ENCODE measurements at places on chromosomes 5 and 9.
A peak's percentile ranks its signal among the peaks of the same experiment; 100 is the strongest.

- peak; percentile 92 for DNase-seq
Measured at GRCh38 chr9:89844535-89844934, 239.7 kb downstream of the GADD45G start.

DNA sequence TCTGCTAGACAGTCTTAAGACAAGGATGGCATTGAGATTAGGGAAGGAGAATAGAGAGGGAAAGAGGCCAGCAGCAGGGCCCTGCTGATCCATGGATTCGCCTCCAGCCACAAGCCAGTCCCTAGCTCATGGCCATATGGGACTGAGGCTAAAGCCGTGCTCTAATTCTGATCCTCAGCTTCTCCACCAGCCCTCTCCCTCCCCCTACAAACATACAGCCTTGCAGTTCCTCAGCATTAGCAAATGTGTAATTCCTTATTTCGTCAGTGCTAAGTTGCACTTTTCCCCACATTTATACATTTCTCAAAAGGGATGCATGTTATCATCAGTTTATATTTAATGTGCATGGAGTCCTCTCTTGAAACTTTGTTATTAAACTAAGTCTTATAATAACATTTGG lies 34.8 kb downstream of the ZNF462 start:
- no peak for DNase-seq

GRCh38 chr5:87169300-87169991 lies 98.2 kb upstream of the RASA1 start:
- DNase-seq = peak; percentile 21

DNA sequence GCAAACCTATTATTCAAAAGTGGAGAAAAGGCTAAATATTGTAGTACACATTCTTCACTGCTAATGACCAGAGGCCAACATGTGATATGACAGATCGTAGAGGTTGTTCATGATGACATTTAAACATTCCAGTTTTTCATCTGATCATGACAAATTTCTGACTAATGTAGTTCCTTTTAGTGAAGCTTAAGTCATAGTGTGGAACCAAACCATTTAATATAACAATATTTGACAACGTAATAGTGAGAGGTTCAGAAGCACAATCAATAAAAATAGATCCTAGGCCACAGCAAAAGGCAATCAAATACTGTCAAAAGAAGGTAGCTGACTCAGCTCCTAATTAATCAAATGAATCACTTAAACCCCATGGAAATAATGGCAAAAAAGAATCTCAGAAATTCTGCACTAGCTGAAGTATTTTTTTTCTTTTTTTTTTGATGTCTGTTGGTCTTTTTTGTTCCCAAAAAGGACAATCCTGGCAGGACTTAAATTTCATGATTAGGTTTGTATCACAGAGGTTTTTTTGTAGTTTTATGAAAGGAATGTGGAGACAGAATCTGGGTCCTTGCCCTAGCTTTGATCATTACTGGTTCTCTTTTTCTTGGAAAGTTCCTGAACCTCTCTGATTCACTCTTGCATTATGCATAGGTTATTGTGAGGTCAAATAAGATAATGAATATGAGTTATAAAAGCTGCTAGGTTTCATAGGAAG lies 795.0 kb downstream of the DTWD2 start:
- DNase-seq = no peak

GRCh38 chr5:86074297-86074696 lies 543.4 kb upstream of the COX7C start:
- no peak for DNase-seq

DNA sequence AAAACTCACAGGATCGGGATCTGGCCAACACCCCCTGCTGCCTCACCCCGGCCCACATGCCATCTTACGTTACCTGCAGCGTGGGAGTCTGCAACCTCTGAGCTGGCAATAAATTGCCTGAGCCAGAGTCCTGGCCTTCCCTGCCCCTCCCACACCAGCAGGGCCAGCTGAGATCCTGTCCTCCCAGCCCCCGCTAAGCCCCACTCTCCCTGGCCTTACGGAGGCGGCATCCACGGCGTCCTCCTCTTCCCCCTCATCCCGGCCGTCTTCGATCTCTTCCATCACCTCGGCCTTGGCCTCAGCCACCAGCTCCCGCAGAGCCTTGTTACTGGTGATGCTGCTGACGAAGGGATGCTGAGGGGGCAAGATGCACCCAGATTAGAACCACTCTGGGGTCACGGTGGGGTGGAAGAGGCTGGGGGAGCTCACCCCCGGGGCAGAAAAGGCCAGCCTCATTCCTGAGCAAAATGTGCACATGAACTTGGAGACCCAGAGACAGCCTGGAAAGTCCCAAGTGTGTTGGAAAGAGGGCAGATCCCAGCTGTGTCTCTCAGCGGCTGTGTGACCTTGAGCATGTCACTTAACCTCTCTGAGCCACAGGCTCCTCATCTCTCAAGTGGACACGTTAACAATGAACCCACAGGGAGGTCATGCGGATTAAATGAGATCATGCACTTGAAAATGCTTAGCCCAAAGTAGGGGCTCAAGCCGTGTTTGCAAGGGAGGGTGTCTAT lies 89.9 kb upstream of the FBXW11 start:
- no peak for DNase-seq

DNA sequence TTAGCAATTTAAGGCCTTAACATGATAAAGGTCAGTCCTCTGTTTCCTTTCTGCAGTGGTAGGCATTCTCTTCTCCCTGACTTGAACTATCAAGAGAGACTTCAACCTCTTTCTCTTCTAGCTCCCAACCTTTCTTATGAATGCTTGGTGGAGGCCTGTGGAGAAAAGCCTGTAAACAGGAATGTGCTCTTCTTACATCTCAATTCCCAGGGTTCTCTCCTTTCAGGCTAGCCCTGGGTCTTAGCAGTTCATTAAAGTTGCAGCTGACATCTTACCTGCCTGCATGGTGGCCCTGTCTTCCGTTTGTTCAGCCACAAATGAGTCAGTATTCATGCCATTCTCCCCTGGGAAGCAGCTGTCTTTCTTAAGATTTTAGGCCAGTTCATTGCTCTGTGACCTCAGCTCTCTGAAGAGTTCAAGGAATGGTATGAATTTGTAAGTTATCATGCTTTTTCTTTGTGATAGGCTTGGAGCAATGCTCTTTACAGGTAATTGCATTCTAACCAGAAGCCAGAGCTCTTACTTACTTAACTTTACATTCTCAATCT lies 77.8 kb downstream of the ADCY2 start:
- DNase-seq = no peak

- no peak for DNase-seq
Measured at GRCh38 chr5:172008111-172008455, 1.6 kb upstream of the FBXW11 start.

DNA sequence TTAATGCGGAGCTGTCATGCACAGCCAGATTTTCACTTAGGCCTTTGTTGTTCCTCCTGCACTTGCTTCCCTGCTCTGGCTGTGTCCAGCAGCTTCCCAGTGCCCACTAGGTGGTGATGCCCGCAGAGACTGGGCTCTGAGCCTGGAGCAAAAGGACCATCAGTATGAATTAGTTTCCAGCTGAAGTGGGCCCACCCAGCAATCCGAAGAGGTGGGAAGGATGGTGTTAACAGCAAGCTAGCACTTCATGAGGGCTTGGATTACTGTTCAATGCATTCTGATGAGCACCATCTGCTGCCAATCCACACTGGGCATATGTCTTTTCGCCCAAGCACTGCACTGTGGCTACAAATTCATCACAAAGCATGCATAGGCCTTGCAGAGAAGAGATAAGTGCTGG lies 459.1 kb downstream of the SPOCK1 start:
- no peak for DNase-seq

- DNase-seq = no peak
Measured at GRCh38 chr5:62621280-62621679, 42.7 kb downstream of the LRRC70 start.

GRCh38 chr5:59126016-59126707 lies 543.3 kb downstream of the RAB3C start:
- DNase-seq = no peak

GRCh38 chr9:133789778-133790177 lies 51.6 kb upstream of the SARDH start:
- DNase-seq = no peak

DNA sequence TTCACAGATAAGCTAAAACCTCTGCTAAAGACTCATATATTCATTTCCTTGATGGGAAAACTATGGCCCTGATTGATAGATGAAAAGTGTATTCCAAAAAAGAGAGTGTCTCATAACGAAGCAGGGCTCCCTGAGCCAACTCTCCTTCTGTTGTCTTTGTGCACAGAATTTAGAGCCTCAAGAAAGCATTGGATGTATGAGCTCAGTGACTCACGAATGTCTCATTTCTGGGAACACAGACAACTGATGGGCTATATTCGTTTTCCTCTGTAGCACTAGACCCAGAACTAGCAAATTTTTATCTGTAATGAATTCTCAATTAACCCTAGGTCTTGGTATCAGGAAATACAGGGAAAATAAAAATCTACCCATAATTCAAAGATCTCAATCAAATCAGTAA lies 88.4 kb downstream of the LMNB1 start:
- DNase-seq = no peak

DNA sequence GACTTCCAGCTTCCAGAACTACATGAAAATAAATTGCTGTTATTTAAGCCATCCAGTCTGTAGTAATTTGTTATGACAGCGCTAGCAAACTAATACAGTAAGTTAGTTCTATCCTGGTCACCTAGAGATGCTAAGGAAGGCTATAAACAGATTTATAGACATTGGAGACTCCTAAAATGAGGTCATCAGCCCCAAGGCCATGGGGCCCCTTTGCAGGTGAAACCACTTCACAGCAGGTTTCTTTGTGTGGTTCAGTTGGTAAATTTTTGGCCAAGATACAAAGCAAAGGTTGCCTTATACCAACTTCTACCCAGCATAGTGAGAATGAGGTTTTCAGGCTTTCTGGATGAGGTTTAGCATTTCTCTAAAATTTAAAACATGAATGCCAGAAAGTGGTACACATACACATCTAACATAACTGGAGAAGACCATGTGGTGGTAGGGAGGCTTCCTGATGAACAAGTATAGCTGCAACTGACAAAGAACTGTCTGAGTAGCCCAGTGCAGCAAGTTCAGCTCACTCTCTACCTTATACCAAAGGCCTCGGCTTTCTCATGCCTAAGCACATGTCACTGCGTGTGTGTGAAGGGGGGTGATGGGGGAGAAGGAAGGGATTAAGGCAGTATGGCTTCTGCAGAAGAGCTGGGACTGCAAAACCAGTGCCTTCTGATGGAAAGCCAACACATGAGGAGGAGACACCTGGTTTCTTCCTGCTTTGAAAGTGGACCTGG lies 264.6 kb upstream of the TAS2R1 start:
- DNase-seq = no peak

GRCh38 chr5:57824047-57824446 lies 341.4 kb upstream of the ACTBL2 start:
- DNase-seq = no peak

GRCh38 chr5:169810524-169810923 lies 169.8 kb downstream of the INSYN2B start:
- DNase-seq = no peak

- DNase-seq = no peak
Measured at GRCh38 chr9:137265496-137266161, 10.5 kb downstream of the NELFB start.

DNA sequence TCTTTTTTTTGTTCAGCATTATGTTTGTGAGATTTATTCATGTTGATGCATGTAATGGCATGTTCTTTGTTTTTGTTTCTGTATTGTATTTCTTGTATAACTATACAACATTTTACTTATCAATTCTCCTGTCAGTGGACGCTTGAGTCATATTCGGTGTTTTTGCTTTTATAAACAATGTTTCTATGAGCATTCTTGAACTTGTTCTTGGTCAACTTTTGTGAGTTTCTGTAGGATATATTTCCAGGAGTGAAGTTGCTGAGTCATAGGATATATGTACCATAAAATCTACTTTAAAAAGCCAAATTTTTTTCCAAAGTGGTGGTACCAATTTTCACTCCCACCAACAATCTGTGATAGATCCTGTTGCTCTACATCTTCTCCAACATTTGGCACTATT lies 104.8 kb downstream of the VCAN start:
- no peak for DNase-seq

DNA sequence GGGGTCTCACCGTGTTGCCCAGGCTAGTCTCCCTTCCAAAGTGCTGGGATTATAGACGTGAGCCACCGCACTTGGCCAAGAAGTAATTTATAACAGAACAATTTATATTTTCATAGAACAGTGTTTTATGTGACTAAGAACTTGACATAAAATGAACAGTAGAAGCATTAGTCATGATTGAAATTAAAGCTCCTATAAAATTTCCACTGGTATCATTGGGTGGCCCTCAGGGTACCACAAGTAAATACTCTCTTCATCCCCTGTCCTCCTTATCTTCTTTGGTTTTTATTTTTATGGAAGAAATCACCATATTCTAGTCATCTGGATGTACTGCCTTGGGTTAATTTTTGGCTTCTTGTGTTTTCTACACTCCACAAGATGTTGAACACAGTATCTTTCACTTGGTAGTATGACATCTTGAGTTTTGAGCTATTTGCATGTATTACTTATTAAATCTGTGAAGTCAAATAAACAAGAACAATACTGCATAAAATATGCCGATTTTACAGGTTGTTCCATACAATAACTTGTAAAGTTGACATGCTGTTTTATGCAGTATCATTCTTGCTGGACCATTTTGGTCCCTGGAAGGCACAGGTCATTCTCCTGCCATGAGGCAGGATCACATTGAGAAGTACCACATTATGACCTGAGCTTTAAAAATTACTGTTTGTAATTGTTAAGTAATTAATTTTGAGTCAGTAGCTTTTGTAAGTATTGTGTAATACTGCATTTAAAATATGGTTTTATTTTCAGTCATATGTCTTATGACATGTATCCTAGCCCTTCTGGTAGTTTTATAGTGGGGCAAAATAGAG lies 24.4 kb downstream of the LMNB1 start:
- DNase-seq = no peak

GRCh38 chr9:137453643-137454081 lies 5.5 kb downstream of the NSMF start:
- no peak for DNase-seq

GRCh38 chr5:58258984-58259684 lies 200.8 kb downstream of the PLK2 start:
- no peak for DNase-seq

DNA sequence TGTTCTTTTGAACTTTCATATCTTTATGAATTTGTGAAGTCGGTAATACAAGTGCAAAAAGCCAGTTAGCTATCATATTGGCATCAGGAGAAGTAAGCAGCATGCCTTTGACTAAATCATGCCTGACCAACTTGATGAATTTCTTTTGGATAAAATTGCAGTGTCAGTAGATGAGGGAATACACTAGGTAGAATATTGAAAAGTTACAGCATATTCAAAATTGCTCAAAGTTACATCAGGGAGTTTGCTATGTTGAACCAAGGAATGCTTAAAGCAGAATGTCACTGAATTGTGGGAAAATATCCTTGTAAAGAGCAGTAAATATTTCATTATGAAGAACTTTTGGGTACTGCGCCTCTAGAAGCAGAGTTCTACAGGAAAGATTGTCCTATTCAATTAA lies 87.1 kb upstream of the TLX3 start:
- DNase-seq = no peak

GRCh38 chr9:90368928-90369327 lies 273.7 kb downstream of the DIRAS2 start:
- no peak for DNase-seq

DNA sequence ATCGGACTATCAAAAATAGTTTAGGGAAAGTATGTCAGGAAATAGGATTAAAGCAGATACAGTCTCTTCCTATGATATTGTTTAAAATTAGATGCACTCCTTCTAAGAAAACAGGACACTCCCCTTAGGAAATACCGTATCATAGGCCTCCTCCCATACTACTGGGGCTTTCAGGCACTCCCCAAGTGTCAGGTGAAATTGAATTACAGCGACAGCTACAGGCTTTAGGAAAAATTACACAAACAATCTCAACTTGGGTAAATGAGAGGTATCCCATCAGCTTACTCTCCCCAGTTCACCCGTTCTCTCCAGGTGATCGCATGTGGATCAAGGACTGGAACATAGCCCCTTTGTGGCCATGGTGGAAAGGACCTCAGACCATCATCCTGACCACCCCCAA lies 110.4 kb upstream of the EPB41L4A start:
- peak; percentile 14 for DNase-seq
